ENCODE measurements at places on chromosomes 16 and 17.

DNA sequence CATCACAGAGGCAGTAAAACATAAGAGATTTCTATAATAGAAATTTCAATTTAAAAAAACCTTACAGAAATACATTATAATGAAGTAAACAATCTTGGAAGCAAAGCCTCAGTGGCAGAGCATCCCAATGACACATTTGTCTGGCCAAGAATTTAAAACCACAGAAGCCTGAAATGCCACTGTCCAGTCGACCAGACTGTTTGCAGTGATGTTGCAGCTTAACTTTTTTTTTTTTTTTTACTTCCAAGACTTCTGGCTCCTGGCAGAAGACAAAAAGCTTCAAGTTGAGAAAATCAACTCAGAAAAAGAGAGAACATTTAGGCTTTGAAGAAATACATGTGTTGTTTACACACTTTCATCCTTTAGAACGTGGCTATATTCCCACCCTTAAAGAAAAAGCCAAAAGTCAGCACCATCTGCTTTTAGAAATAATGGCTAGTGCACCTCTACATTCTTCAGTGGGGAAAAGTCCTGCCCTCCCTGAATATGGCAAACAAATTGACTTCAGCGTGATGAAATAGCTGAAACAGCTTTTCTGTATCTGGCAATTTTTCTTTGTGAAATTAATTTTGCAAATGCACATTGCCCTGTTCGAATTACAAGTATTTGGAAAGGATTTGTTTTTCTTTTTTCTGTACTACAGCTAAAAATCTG lies 205.5 kb upstream of the MON1B start:
- DNase-seq = no peak

- DNase-seq = no peak
Measured at GRCh38 chr16:27475561-27475960, 73.6 kb downstream of the IL21R start.

DNA sequence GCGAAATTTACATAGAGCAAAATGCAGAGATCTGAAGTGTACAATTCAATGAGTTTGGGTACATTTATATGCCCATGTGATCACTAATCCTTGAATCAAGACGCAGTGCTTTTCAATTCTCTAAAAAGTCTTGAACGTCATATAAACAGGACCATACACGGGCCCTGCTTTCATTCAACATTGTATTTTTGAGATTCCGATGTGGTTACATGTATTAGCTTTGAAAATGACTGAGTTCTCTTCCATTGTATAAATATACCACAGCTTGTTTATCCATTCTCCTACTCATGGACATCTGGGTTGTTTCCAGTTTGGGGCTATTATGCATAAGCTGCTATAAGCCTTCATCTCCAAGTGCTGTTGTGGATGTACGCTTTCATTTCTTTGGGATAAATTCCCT lies 45.5 kb downstream of the ZCCHC14 start:
- DNase-seq = no peak

GRCh38 chr16:70482624-70483023 lies 28.2 kb downstream of the FCSK start:
- no peak for DNase-seq

GRCh38 chr16:78953526-78953925 lies 647.0 kb downstream of the MAF start:
- DNase-seq = no peak

DNA sequence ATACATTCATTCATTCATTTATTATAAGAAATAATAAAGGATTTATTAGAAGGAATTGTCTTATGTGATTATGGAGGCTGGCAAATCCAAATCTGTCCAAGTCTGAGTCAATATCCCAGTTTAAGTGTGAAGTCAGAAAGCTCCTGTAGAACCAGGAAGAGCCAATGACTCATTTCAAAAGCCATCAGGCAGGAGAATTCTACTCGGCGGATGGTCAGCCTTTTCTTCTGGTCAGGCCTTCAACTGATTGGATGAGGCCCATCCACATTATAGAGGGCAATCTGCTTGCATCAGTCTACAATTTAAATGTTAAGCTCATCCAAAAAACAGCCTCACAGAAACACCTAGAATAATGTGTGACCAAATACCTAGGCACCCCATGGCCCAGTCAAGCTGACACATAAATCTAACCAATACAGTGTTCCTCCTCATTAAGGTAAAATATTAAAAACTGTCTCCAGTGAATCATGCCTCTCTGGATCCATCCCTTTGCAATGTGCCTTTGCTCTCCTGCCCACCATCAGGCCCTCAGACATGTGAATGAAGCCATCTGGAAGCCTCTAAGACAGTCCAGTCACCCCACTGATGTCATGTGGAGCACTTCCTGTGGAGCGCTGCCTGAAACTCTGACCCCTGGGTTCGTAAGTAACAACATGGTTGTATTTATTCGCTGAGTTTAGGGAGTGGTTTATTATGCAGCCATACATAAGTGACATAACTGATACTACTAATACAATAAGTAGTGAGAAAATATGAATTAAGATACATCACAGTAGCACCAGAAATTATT lies 69.2 kb upstream of the WSB1 start:
- DNase-seq = no peak

DNA sequence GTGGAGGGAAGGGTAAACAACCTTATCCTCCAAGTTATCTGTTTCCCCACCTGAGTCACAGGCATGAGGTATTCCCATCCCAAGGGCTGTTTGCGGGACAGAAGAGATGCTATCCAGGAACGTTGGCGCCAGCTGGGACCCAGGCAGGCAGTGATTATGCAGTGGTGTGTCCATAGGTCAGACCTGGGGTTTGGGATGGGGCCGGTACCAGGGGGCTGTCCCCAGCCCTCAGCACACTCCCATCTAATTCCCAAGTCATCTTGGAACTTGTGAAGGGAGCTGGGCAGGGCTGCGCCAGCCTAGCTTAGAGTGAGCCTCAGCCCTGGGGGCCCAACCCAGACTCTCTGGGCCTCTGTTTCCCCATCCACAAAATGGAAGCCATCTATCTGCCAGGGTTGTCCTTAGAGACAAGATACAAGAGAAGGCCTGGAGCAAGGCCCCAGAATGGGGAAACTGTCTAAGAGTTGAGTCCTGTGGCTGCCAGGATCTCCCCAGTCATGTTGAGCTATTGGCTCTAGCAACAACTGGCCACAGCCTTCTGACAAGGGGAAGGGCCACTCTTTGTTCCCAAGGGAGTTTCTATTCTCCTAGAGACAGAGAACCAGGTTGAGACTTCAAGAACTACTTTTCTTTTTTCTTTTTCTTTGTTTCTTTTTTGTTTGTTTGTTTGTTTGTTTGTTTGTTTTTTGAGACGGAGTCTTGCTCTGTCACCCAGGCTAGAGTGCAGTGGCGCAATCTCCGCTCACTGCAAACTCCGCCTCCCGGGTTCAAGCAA lies 9.8 kb upstream of the JUP start:
- DNase-seq = no peak

DNA sequence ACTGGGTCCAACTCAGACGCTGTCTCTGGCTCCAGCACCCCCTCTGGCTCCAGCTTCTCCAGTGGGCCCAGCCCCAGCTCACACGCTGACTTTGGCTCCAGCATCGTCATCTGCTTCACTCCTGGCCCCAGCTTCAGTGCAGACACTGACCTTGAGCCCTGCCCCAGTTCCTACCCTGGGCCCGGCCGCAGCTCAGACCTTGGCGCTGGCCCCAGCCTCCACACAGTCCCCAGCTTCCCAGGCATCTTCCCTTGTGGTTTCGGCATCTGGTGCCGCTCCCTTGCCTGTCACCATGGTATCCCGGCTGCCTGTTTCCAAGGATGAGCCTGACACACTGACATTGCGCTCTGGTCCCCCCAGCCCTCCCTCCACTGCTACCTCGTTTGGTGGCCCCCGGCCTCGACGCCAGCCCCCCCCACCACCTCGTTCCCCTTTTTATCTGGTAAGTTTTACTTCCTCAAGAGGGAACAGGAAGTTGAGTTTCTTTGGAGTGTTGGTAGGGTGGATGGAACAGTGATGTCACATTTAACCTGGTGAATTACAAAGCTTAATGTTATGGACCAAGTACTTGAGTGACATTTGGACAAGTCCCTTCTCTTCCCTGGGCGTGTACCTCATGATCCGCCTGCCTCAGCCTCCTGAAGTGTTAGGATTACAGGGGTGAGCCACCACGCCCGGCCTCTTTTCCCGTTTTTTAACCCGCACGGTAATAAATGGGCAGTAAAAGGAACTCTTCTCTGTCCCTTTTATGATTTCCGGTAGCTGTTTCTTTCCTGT lies 23.4 kb upstream of the PHKG2 start:
- no peak for DNase-seq

DNA sequence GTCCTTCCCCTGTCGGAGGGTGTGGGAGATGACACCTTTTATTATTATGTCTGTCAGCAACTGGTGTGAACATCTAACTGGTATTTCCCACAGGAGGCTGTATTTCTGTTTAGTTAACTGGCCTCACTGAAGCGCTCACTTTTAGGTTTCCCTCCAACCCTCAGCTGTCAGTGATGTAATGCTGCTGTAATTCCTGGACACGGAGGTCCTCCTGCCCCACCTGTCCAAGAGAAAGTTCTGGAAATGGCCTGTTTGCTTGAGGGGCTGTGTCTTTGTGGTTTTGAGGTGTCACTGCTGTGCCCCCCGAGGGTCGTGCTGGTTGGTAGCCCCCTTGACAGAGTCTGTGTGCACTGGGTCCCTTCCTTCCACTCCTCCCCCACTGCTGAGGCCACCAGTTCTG lies 11.5 kb downstream of the KCNJ12 start:
- no peak for DNase-seq

- DNase-seq = no peak
Measured at GRCh38 chr16:21940570-21940969, 12.6 kb upstream of the UQCRC2 start.

GRCh38 chr17:66549731-66550207 lies 247.4 kb downstream of the PRKCA start:
- no peak for DNase-seq

DNA sequence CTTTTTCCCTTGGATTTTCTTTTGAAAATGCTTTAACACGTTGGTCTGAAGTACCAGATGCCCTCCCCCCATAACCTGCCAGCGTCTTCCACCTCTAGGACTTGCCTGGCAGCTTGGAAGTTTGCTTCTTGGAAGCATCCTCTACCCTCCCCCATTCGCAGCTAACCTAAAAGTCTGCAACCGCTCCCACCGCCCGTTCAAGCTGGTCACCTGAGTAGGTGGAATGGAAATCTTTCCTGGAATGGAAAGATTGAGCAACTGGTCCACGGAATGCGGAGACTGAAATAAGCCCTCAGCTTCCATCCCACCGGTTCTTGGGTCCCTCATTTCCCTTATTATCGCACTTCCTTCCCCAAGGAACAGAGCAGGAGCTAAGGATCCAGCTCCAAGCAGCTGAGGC lies 31.4 kb downstream of the HS3ST3B1 start:
- DNase-seq = no peak

DNA sequence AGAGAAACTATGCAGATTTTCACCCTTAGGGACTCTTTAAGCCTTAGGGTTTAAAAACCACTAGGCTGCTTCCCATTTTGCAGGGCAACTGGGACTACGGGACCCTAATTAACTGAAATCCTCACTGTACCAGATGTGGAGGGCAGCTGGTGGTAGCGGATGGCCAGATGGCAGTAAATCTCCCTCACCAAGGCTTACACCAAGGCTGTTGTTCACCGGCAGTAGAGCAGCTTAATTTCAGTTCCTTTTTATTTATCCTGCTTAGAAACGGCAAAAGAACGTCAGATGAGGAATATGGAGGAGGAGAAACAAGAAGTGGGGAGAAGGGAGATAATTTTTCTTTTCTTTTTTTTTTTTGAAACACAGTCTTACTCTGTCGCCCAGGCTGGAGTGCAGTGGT lies 6.5 kb downstream of the ABHD15 start:
- DNase-seq = no peak

DNA sequence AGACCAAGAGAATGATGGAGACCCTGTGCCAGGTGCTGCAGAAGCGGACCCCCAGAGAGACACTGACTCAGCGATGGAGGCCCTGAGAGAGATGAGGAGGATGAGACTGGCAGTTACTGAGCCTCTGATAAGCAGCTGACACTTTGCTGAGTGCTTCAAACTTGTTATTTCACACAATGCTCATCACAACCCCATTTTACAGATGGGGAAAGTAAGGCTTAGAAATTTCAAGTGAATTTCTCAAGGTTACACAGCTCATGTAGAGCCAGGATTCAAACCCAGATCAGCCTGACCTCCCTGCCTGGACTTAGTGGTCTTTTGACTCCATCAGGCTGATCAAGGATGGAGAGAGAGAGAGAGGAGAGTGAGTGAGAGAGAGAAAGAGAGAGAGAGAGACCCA lies 27.2 kb downstream of the MRM1 start:
- no peak for DNase-seq

DNA sequence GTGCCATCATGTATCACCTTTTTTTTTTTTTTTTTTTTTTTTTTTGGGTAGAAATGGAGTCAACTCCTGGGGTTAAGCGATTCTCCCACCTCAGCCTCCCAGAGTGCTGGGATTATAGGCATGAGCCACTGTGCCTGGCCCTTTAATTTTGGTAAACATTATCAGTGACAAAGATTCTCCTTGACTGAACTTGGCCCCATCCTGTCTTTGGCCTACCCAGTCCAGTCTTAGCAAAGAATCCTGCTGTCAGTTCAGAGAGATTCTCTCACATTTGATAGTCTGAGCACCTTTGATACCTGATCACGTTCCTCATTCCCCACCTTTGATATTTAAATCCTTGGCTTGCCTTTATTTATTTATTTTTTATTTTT lies 11.5 kb downstream of the RAD51C start:
- DNase-seq = no peak

GRCh38 chr17:7715936-7716886 lies 1.3 kb upstream of the DNAH2 start:
- no peak for DNase-seq

DNA sequence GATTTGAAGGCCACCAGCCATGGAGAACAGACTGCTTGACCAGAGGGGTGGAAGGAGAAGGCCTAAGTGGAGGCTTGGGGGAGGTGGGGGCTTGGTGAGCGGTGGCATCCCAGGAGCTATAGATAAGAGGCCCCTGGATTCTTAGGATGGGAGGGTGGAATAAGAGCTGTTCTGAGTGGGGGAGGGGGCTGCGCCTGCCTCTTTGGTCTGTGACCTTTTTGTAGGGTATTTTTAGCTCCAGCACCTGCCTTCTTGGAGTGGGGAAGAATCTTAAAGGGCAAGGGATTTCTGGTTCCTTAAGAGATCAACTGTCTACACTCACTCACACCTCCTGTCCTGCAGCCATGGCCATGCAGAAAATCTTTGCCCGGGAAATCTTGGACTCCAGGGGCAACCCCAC lies 567 bp downstream of the ENO3 start:
- DNase-seq = no peak

DNA sequence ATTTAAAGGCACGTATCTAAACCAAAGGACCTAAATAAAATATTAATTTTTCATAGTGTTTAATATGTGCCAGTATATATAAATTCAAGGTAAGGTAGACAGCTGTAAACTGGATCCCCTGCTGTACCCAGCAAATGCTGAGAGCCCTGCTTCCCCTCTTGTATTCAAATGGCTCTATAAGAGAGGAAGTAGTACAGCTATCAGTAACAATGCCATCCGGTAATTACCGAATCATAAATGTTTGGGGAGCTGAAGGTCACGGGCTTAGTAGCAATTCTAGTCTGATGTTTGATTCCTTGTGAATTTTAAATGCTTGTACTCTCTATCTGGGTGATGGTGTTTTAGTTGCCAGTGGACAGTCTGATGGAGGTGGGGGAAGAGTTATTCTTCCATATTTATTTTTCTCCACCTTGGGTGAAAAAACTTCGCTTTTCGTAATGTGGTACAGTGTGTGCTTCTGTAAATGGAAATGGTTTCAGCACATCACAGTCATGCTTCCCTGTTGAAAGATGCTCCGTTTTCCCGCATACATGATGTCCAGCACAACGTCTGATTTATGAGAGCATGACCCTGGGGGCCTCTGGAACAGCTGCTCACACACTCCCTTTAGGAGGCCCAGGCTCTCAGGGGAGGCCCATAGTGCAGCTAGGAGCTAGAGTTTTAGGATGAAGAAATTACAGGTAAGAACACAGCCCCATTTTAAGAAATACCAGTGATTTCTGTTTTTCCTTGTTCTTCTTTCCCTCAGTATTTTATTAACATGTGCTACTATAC lies 423.9 kb downstream of the WWOX start:
- no peak for DNase-seq
